Cortex of kidney (tissue), 1 donor: ENCODE measurements at places on chromosomes 6 and 20.

GRCh38 chr20:44616604-44616964 is 34.2 kb downstream of the PKIG start:
- DNase-seq, result no peak

GRCh38 chr6:37761554-37762271 is 57.8 kb upstream of the ZFAND3 start:
- no peak for DNase-seq

- DNase-seq, result no peak
Measured at GRCh38 chr6:1144842-1145767, 166.8 kb upstream of the FOXQ1 start.

DNA sequence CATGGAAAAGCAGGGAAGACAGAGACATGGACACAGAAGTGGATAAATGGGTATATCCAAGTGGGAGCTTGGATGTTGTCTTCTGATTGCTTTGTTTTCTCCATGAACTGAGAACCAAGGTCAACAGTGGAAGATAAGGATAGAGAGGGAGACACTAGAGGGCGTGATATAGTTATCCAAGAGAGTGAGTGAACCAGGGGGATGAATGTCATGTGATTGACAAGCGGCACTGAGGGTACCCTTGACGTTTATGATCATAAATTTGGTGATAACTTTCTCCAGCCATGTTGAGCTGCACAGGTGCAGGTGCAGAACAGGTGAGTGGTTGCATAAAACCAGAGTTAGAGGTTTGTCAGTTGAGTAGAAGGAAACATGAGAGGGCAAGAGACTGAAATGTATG is 20.7 kb downstream of the EBF4 start:
- DNase-seq, result no peak

DNA sequence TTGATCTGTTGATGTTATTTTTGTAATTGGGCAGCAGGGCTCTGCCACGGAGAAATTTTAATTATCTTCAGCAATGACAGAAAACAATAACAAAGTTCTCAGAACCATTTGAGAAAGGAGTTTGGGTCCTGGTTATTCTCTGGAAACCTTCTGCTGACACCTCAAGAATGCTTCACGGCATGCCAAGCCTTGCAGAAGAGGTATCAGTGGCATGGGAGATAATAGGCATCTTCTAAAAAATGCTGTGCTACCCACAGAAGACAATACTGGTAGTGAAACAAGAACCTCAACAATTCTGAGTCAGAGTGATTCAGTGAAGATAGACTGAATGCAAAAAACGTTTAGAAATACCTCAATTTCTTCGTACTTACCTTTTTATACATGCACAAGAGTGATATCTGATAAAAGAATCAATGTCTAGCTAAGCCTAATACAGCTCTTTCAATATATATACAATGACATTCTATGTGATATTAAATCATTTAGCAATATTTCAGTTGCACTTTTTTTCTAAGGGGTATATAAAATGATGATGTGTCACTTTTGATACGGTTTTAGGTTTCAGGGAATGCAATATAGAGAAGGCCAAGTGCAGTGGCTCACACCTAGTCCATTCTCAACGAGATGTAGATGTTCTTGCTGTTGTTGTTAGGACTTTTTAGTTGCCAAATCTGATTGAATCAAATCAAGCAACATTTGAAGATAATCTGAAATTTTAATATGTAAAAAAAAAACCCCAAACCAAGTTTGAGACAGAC is 110.4 kb upstream of the COL21A1 start:
- DNase-seq, result no peak

GRCh38 chr20:58112017-58112781 is 116.3 kb downstream of the ANKRD60 start:
- DNase-seq, result no peak

GRCh38 chr6:33427585-33428223 is 7.8 kb downstream of the SYNGAP1 start:
- DNase-seq, result no peak

GRCh38 chr6:106181664-106182418 is 95.7 kb downstream of the PRDM1 start:
- DNase-seq, result no peak

DNA sequence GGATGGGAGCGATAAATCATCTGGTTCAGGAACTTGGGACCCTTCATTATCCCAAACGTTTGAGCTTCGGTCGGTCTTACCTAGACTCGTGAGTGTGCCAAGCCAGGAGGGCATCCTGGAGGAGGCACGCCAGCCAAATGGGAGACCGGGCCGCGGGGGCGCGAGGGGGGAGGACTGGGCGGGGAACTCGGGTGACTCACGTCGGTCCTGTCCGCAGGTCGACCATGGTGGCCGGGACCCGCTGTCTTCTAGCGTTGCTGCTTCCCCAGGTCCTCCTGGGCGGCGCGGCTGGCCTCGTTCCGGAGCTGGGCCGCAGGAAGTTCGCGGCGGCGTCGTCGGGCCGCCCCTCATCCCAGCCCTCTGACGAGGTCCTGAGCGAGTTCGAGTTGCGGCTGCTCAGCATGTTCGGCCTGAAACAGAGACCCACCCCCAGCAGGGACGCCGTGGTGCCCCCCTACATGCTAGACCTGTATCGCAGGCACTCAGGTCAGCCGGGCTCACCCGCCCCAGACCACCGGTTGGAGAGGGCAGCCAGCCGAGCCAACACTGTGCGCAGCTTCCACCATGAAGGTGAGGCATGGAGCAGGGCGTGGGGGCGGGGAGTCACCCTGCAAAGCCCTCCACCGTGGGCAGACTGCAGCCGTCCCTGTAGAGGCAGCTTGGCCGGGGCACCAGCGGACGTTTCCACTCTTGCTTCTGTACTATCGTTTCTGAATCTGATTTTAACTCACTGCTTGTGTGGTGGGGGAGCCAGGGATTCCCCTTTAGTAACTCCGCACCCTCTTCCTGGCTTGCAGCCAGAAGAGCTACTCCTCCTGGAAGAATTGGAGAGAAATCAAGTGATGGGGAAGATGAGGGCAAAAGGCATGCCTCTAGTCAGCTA is 2.7 kb downstream of the BMP2 start:
- no peak for DNase-seq

DNA sequence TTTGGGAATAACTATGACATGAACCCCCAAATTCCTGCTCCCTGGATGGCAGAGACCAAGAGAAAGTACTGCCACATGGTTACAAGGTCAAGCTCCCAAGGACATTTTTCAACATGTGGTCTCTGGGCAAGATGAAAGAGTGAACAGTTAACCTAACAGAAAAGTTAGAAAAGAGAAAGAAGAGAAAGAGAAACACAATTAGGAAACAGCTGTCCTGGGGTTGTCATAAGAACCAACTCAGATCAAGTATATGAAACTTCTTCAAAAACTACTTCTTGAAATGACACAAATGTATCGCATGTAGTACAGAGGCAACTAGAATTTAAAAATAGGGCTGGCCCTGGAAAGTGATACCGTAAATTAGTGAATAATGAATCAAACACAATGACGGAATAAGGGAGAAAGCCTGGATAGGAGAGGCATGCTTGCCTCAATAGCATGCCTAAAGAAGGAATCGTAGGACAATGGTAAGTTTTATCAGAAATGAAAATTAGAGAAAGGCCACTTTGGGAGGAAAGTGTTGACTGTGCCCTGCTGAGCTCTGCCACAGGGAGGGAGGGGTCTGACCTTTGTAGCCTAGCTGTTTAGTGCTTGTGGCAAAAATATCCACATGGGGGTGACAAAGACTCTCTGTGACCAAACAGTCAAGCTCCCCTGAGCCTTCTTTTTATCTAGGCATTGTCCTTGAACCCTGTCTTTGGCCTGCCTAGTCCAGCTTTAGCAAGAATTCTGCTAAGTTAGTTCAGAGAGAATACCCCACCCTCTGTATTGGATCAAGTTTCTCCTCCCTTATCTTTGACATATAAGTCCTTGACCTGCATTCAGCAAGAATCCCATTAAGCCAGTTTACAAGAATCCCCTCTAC is 4.3 kb upstream of the DCBLD1 start:
- DNase-seq, result no peak

DNA sequence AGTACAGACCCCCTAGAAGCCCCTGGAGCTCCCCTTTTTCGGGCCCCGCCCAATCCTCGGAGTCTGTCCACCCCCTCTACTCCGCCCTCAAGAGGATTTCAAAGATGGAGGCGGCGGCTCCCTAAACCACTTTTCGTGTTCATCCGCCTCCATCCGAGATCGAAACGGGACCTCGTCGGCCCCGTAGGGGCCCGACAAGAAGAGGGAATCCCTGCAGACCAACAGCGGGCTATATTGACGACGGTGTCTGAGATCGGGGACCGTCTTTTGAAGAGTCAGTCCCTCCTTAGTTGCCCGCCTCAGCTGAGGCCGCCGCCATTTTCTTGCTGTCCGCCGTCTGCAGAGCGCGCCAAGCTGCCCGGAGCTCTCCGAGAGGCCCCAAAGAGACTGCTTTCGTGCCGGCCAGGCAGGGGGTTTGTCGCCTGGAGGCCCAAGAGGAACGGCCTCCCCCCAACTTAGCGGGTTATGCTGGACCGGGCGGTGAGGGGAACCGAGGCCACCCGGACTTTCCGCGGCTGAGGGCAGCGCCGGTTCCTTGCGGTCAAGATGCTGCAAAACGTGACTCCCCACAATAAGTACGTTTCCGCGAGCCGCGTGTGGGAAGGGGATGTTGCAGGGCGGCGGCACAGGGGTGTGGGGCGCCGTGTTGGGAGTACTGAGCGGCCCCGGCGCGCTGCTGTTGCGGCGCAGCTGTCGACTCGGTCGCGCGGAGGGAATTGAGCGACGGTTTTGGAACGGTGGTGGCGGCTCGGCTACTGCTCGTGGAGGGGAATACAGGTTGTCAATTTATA is 4.2 kb downstream of the BRD2 start:
- no peak for DNase-seq

DNA sequence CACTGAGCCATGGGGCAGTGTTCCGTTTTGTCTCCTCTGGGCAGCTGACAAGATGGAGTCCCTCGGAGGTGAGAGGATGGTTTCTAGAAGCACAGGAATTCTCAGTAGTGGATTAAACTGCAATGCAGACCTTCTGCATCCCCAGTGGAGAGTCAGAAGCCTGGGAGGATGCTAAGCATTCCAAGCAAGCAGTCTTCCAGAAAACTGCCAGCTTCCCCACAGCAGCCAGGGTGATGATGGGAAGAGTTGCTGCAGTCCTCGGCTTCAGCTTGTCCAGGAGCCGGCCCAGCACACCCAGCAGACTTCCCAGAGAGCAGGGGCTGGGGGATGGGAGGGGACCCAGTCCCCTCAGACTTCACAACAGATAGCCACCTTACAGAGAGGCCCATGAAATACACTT is 163.6 kb downstream of the LY86 start:
- no peak for DNase-seq

DNA sequence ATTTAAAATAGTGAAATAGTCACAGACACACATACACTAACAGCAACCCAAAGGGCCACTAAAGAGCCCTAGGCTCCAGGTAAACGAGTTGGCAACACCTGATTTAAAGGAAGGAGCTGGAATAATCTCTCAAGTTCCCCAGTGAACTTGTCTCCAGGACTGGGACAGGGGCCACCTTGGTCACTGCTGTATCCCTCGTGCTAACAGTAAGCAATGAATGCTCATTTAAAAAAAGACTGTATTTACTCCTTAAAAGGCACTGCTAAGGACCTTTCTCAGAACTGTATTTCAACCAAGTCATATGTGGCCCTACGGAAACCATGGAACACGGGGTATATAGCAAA is 1.3 kb downstream of the DIDO1 start:
- no peak for DNase-seq

DNA sequence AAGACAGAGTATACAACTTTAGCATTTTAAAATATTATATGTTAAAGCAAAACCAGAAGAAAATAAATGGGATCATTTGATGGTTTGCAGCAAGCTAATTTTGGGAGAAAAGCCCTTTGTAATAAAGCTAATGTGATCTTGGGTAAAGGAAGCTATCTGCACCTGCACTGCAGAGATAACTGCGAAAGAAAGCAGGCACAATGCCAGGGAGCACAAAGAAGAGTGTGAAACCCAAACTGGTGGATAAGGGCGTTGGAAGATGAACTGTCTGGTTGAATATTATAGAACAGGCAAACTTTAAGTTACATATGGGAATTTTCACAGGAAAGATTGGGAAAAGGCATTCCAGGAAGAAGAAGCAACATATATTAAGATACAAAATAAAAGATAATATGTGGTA is 179.2 kb upstream of the KHDRBS2 start:
- DNase-seq, result no peak

DNA sequence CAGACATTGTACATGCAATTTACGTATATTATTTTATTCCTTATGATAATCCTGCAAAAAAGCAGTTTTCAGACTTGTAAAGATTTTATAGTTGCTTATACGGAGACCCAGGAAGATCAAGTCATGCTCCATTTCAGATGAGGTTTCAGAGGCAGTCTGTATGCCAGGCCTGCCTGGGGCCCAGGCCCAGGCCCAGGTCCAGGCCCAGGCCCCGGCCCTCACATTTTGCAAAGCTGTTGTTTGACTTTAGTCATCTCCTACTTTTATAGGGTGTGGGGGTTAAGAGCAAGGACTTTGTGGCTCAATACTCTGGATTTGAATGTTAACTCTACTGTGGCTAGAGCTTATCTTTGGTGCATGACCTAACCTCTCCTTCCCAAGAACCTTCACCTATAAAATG is 217.9 kb downstream of the SAMD5 start:
- DNase-seq, result no peak

DNA sequence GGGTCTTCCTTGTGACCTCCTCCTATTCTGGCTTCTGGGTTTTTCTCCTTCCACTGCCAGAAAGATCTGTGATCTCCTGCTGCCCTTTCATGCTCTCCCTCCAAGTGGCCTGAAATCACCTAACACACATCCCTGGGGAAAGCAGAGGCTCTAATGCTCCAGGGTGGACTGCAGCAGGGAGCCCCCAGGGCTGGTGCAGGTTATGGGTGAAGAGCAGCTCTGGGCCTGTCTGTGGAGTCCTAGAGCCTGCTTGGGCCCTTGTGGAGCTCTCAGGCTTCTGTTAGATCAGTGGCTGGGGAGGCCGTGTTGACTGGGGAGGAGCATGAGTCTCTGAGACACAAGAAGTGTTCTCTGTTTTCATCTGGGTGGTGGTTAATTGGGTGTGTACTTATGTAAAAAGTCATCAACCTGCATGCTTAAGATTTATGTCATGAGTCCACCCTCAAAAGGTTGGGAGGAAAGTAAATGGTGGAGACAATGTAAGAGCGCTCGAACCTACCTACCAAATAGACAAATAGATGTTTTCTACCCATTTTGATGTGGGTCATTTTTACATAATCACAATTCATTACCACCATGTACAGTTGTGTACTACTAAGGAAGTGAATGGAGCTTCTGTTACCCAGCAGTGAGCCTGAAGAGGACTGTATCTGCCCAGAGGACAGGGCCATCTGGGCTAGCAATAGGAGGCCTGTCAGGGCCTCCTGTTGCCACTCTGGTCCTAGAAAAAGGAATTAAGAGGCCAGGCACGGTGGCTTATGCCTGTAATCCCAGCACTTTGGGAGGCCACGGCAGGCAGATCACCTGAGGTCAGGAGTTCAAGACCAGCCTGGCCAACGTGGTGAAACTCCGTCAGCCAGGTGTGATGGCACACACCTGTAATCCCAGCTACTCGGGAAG is 32.0 kb upstream of the RNF8 start:
- DNase-seq, result no peak

- DNase-seq, result no peak
Measured at GRCh38 chr6:14126191-14126590, 8.6 kb downstream of the CD83 start.
